ENCODE measurements at places on chromosomes 5 and 9.

GRCh38 chr9:6852243-6852963 is 94.6 kb downstream of the KDM4C start:
- ATAC-seq, result no peak

DNA sequence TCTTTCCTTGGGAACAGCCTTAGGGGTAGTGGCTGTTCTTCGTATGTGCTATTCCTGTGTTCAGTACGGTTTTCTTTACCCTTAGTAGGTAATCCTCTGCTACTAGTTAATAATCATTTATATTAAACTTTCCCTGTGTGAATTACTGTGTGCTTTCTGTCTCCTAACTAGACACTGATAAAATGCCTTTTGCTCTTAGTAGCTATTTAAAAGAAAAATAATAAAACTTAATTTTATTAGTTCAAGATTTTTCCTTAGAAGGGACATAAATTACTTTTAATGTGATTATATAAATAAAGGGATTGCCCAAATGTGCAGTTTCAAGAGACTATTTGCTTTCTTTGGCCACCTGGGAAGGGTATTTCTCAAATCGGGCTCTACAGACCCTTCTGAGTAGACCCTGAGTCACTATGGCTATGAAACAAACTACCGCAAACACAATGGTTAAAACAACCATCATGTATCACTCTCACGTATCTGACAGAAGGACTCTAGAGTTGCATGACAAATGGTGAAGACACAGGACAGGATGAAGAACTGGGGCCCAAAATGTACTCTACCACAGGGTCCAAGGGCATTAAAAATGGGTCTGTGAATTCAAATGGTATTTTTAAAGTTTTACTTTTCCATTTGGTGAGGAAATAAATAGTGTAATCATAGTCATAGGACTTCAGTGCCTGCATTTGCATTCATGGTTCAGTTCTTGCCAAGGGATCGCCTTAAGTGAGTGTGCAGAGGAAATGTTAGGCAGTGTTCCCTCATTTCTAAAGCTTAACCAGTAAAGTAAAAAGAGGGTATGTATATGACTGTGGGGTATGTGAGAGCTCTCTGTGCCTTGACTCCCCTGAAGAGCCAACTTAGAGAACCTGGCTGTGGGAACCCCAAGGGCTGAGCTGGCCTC is 97.0 kb downstream of the TSSK1B start:
- ATAC-seq, result no peak

DNA sequence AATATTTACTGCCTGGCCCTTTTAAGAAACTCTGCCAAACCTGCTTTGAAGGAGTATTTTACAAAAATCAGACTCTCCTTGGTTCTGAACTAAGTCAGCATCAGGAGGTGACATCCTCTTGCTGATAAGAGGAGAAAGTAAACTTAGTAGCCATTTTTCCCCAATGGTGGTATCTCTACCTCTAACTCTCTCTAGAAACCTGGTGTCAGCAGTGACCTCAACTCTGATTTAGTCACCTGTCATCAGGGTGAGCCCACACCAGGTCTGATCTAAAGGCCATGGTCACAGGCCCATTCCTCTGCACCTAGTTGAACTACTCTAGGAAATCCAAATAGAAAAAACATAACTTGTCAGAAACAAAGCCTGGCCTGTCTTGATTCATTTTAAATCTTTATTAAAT is 4.2 kb downstream of the CARNMT1 start:
- no peak for ATAC-seq

- no peak for ATAC-seq
Measured at GRCh38 chr9:134346151-134346550, 19.9 kb downstream of the RXRA start.

DNA sequence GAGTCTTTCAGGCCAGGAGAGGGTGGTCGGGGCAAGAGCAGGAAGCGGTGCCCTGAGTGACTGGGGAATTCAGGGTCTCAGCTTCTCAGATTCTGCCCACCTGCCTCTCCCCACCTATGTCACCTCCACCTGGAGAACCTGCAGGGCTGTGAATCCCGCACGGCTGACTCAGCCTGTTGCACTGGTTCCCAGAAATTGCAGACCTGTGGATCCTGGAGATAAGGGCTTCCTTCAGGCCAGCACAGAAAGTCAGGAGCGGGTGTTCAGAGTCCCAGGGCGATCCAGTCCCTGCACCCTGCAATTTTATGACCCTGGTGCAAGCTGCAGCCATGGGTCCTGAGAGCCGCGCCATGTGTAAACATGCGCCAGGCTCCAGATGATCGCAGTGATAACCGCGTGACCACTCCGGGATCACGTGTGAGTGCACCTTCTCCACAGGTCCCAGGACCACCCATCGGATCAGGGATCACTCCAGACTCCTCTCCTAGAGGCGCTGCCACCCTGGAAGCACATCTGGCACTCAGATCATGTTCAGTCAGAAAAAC is 17.8 kb downstream of the IRX4 start:
- no peak for ATAC-seq

- no peak for ATAC-seq
Measured at GRCh38 chr9:27475057-27475595, 49.0 kb upstream of the IFNK start.

DNA sequence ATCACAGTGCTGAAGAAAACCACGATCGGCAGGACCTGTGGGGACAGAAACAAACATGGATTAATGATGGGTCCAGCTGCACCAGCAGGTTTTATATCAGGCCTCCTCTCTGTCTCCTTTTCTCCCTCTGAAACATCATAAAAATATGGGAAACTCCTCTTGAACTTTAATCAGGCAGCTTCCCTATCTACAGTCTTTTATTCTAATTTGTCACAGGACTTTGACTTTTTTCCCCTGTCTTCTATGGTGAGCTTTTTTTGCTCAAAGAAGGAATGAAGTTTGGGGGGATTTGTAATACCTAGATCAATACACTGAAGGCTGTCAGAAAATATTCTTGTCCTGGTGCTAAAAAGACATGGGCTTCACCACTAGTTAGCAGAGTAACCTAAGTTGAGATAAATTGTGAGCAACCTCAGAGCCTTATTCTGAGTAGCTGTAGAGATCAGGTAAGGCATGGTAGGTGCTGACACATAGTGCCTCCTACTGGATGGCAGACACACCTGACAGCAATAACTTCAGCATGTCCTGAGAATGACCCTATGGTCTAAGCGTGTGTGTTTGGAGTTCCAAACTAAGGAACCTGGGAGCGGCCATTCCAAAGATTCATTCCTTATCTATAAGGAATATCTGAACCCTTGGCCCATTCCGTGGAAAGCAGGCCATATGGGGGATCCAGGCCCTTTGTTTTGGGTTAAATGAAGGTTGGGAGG is 46.2 kb downstream of the SLC28A3 start:
- ATAC-seq, result no peak

DNA sequence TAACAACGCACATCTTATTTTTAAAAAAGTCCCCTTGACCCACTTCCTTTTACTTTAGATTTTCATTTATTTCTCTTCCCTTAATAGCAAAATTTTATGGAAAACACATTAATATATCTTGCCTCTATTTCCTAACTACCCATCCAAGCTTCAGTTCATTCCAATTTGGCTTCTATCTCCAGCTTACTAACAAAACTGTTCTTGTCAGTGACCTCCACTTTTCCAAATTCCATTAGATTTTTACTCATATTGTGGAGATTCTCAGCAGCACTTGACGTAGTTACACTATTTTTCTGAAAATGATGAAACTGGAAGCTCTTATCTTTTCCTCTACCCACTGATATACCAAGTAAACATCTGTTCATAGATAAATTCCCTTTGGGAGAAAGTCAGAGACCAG is 46.5 kb upstream of the ADAMTS19 start:
- no peak for ATAC-seq

DNA sequence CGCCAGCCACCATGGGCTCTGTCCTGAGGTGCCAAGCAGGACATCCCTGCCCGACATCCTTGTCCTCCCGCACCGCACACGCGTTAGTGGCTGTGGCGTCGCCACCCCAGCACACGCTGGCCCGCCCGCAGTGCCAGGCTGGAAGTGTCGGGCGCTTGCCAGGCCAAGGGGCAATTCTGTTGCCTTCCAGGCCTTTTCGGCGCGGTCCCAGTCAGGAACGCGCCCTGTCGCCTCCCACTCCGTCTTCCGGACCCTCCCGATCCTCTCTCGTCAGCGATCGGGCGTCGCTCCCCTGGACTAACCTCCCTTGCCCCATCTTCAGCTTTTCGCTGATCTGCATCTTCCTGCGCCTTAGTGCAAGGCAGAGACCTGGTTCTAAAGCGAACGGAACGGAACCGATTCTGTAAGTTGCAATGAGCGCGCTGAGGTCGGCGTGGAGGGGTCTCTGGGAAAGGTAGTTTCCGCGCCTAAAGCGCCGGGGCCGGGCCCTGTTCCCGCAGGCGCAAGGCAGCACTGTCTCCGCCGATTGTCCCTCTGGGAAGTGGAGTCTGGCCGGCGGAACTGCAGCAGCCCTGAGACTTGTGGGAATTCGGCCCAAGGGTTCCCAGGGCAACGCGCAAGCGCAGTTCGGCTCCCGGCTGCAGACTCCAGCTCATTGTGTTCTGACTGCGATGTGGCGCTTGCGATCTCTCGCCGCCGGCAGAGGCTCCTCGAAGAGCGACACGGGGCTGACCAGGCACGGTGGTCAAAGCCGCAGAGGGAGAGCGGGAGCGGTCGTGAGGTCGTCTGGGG is at the start of gene ZNF454:
Gene ZNF454 (plus strand): TSS at position 630 of the 792 bp plus-strand sequence. CDS start 1,594 bp downstream, outside the sequence.
- peak; percentile 85 for ATAC-seq

- no peak for ATAC-seq
Measured at GRCh38 chr5:159638481-159638880, 277.8 kb upstream of the ADRA1B start.

- ATAC-seq, result peak; percentile 1
Measured at GRCh38 chr9:36486329-36486932, 86.3 kb upstream of the MELK start.

DNA sequence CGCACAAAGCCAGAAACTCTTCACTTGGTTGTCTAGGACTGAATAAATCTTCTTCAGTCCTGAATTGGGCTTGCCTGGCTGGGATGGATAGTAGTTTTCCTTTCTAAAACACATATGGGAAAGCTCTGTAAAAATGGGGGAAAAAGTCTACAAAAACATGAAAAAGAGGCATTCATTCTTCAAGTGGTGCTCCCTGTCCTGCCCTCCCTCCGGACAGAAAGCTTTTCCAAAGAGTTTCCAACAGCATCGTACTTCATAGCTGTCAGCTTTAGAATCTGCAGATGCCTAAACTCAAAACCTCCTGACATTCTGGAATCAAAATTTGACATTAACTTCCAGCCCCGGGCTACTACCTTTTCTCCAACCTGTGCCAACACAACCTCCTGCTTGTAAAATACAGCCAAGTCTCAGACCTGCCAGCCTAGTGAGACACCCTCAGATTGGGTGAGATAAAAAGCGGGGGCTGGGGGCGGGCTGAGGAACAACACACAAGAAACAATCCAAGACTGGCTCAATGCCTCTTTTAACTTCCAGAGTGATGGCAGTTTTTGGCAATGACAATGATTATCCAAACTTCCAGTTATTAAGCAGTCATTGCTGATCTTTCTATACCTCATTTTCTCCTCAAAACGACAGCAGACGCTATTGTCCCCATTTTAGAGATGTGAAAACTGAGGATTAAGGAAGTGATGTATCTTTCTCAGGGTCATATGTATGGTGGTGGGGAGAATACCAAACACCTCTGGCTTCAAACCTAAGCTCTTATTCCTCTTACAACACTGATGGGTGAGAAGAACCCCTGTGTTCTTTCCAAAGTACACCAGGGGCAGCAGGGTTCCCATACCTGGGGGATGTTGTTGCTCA is 1.3 kb downstream of the TNC start:
- no peak for ATAC-seq

DNA sequence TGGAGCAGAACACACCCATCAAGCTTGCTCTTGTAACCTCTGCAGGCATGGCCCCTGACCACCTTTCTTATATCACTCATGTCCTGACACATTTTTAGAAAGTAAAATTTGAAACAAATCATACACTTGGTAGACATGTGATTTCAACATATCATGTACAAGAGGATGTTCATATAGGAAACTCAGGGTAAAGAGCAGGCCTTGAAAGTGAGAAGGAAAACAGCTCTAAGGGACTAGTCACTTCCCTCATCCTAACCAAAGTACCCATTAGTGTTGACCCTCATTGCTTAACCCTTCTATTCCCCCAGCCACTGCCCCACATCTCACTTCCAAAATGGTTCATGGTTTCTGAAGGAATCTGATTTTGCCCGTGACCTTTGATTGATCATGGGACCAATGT is 492.4 kb upstream of the KLF4 start:
- ATAC-seq, result no peak

DNA sequence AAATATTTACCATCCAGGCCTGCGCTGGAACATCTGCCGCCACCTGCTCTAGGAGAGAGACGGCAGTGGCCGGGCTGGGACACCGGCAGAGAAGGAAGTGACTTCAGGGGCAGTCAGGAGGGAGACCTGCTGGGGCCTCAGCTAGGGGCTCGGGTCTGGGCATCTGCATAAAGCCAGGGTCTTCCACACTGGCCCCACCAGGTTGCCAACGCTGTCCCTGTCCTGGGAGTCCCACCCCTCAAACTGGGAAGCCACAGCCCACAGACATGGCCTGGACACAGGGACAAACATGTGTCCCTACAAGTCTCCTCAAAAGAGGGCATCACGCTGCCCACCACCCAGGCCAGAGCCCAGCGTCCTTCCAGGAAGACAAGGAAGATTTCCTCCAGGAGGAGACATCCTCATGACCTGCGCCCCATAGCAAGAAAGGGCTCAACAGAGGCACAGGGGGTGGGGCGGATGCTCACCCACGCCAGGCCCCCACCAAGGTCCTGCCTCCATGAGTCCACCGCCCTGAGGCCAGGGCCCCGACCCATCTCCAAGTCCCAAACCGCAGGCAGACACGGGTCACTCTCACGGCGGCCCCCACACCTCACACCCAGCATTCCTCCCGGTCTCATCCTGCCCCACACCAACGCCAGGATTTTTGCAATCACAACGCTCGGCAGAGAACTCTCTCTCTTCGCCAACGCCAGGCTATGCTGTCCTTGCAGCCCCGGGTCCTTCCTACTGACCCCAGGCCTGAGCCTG is 9.0 kb downstream of the VAV2 start:
- no peak for ATAC-seq

- no peak for ATAC-seq
Measured at GRCh38 chr9:117706421-117707116, 2.4 kb downstream of the TLR4 start.

DNA sequence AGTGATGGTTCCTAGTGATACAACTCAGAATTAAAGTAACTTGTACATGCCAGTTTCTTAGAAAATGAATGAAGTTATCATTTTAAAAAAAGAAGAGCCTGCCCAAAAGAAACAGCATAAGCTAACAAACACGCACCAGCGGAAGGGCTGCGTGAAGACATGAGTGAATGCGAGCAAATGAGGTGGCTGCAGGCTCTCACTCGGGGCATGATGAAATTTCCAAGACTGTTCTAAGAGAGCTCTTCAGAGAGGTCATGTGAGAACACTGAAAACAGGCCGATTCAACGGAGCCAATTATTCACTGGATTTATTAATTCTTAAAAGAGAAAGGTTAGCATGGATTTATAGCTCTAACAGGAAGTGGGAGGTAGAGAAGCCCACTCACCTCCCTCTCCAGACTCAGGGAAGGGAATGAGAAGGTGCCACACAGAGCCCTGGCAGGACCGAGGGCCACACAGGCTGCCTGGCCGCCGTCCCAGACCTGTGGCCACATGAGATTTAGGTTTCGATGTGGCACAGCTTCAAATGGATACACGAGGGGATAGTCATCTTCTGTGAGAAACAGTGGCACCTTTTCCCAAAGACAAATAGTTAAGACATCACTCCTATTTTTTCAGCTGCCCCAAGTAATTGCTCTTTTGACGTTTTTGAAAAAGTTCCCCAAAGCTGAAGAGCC is 55.5 kb downstream of the HABP4 start:
- ATAC-seq, result no peak

- ATAC-seq, result no peak
Measured at GRCh38 chr5:9781890-9782289, 151.7 kb upstream of the TAS2R1 start.

GRCh38 chr5:61053937-61054336 is 108.3 kb downstream of the SMIM15 start:
- ATAC-seq, result no peak

- ATAC-seq, result no peak
Measured at GRCh38 chr5:8362495-8362894, 493.5 kb downstream of the MTRR start.

Measured in esophagus mucosa (tissue), 1 donor.